ENCODE measurements at places on chromosomes 3 and 15.

GRCh38 chr3:119717520-119717919, 14.7 kb downstream of the CFAP91 start:
- no peak for DNase-seq

DNA sequence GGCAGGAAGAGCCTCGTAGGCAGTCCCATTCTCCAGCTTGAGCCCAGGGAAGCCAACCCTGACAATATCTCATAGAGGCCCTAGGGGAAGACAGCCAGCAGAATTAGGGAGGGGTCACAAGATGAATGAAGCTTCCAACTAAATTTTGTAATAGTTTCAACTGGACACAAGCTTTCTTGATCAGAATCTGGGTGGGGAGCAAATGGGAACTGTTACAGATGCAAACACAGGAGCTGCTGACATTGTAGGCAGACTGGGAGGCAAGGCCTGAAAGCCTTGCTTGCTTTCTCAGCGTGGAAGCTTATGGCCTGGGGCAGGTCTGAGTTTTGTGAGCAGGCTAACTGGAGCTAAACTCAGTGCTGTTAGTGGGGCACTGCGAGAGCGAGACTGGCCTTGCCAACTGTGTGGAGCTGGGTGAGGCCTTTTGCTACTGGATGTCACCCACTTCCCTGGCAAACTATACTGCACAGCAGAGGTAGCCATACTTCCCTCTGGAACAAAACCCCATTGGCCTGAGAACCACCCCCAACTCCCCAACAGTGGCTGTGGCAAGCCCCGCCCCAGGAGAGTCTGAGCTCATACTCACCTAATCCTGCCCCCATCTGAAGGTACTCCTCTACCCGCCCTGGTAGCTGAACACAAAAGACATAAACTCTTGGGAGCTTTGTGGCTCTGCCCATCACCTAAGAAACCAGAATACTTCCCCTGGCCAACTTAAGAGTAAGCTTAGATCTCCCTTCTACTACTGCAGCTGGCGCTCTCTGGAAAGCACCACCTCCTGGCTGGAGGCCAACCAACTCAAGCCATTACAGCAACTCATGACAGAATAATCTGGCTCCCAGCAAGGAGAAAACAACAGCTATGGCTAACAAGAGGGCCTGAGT, 42.9 kb downstream of the CFAP20DC start:
- DNase-seq: no peak

GRCh38 chr3:180679178-180680096, at the start of gene CCDC39:
Gene CCDC39, minus strand, starts transcription at chr3:180679489. Its CDS starts 109 bp downstream, at chr3:180679380.
- DNase-seq: peak; percentile 42

- DNase-seq: no peak
Observed at GRCh38 chr3:127799476-127800222, 22.7 kb downstream of the MGLL start.

DNA sequence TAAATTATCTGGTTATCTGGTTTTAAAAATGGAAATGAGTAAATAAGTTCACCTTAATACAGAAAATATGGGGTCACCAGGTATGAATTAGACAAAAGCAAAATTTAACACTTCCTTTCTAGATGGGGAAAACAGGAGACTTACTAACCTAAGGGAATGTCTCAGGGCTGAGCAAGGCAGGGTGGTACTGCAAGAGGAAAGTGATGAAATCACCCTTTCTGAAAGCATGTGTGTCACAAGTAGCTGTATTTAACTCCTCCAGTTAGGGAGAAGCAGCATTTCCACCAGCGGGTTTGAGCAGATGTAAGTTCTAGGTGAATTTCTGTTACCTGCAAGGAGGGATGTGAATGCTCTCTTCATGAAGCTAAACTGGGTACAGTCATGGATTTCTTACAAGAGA, 629.1 kb downstream of the MECOM start:
- DNase-seq: no peak
